Epithelial cell of proximal tubule (primary cell): ENCODE measurements at places on chromosomes 16 and 17. TPM values are rescaled to one million over a fixed set of nuclear protein-coding genes. Genes with fewer than 3 reads are reported as not detected.

DNA sequence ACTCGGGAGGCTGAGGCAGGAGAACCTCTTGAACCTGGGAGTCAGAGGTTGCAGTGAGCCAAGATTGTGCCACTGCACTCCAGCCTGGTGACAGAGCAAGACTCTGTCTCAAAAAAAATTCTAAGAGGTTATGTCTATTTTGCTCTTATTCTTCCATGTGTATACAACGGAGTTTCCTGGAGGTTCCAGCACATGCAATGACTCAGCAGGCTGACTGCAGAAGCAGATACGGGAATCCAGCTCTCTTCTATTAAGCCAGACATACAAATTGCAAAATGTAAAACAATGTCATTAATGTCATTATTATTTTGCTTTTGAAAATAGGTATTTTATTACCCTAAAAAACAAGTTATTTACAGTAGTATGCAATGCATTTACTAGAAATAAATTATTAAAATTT is 18.4 kb downstream of the MIEF2 start:
- no peak for DNase-seq

DNA sequence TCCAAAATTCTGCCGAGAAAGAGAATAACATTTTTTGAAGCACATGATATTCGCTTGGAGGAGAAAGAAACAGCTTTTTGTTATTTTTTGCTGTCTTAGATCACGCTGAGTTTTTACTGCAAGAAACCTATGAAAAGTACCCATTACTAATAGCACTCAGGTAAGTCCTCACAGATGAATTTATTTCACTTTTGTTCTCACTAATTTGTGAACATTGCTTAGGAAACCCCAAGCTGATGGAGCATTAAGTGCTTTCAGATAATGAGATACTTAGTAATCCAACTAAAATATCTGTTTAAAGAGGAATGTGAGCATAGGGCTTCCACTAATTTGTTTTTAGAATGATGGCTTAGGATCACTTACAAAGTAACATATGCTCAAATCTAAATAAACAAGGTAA is 45.7 kb downstream of the MYO1D start:
- no peak for DNase-seq

DNA sequence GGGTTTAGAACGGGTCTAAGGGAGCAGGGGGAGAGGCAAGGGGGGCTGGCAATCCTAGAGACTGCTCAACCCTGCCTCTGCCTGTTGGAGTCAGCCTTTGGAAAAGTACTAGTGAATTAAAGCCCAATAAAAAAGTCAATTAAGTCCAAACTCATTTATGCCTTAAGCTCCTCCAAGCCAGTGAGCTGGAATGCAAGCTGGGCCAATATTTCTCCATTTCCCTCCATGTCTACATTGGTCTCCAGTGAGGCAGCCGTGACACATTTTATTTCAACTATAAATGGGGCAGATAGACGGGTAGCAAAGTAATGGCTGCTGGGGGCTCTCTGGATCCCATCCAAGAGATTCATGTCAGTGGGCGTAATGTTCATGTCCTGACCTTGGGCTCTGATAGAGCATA is 144.0 kb downstream of the SPACA3 start:
- no peak for DNase-seq

- DNase-seq = peak; percentile 95
Measured at GRCh38 chr17:62819511-62820221, 11.6 kb upstream of the MARCHF10 start.

DNA sequence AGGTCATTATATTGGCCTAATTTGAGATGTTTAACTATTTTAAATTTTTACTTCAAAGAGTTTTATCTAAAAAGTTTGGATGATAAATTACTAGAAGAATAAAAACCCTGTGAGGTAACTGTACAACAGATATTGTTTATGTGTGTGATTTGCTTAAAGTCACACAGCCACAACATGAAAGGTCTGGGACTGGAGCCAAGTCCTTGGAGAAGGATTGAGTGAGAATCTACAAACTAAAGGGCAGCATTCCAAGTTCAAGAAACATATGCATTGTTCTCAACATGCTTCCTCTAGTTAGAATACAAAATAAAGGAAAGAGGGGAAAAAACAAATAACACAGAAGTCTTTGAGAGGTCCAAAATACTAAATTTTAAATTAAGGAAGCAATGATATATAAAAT is 131.5 kb upstream of the MON1B start:
- DNase-seq = no peak

- no peak for DNase-seq
Measured at GRCh38 chr16:5604770-5605169, 507.2 kb upstream of the EEF2KMT start.

- no peak for DNase-seq
Measured at GRCh38 chr17:40017422-40018080, 2.3 kb downstream of the CSF3 start.

GRCh38 chr17:69235338-69236058 is 6.9 kb upstream of the ABCA10 start:
- DNase-seq = peak; percentile 33

- no peak for DNase-seq
Measured at GRCh38 chr16:56594292-56594619, 4.9 kb downstream of the MT3 start.

- DNase-seq = no peak
Measured at GRCh38 chr16:28592979-28593553, 3.8 kb downstream of the SULT1A2 start.

DNA sequence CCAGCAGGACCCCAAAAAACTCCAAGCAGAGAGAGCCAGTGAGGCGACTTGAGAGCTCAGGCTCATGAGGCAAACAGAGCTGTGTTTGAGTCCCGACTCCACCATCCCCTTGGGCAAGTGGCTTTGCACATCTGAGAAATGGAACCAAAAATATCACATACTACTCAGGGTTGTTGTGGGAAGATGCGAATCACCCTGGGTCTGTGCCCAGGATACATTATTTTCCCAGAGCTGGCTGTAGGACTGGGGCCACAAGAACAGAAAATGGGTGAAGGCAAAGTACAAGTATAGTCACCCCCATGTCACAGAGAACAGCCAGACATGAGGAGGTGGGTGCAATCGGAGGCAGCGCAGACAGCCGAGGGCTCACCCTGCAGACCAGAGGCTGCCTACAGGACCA is 127.3 kb downstream of the GAS7 start:
- DNase-seq = no peak

GRCh38 chr17:13594762-13595598 is 6.7 kb downstream of the HS3ST3A1 start:
- DNase-seq = no peak

DNA sequence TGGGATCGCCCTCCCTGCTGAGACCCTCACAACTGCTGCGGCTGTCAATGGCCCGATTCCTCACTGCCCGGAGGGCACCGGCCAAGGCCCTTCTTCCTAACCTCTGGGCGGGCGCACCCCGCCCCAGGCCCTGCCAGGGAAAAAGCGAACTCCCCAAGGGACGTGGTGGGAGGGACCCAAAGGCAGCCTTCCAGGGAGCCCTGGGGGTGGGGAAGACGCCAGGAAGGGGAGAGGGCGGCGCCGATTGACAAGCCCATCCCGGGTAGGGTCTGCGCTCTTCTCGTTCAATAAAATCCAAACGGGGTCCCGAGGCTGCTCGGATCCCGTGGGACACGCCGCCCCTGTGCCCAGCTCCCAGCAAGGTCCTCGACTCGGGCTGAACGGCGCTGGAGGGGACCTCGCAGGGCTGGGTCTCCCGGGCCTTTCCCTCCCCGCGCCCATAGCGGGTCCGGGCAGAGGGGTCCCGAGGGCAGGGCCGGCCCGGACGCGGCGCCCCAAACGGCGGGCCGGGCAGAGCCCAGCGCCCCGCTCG is 416 bp downstream of the KIFC3 start:
- DNase-seq = no peak

DNA sequence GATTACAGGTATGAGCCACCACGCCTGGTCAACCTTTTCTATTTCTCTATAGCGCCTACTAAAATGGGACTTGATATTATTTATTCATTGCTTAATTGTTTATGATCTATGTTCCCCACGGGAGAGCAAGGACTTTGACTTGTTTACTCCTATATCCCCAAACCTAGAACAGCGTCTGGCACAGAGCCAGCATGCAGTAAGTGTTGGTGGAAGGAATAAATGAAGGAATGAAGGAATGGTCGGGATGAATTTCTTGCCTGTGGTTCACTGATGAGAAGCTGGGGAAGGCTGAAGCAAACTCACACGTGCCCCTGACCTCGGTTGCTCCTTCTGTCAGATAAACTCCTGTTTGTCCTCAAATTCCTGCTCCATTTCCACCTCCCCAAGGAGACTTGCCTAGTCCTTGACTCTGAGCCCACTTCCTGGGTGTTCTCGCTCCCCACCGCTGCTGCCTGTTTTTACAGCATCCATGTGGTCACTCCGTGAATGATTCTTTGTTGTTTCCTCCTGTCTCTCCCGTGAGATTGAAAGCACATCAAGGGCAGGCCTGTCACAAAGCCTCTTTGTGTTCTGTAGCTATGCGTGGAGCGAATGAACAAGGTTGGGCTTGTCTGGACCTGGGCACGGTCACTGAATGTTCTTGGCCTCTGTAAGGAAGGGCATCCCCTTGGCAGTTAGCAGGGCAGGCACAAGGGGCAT is 17.3 kb downstream of the C17orf100 start:
- DNase-seq = no peak

DNA sequence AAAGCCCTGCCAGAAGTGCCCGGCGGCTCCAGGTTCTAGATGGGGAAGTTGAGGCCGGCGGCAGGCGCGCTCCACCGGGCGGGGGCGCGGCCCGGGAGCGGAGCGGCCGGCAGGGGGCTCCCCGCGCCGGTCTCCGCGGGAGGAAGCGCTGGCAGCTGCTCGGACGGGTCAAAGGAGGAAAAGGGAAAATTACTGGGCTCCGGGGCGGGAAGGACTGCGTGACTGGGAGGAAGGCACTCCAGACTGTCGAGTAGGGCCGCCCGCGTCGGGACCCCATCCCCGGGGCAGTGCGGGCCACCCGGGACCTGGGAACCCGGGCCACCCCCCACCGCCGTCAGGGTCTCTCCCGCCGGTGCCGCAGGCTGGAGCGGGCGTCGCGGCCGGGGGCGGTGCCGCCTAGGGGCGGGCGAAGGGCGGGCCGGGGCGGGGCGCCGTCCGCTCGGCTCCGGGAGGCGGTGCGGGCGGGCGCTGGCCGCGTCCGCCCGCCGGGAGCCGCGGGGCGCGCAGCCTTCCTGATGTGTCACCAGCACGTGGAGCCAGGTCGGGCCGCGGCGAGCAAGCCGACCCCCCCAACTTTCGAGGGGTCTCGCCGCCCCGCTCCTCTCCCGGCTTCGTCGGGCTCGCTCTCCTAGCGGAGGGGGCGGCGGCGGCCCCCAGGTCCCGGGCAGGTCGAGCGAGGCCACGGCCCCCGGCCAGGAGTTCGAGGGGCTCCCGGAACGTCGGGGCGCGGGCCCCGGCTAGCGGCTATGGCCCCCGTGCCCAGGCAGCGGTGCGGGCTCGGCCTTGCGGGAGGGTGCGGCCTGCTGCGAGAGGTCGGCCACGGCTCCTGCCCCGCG is 167.5 kb downstream of the RAB11FIP4 start:
- no peak for DNase-seq

GRCh38 chr17:19368229-19368628 is 5.7 kb upstream of the B9D1 start:
- no peak for DNase-seq

DNA sequence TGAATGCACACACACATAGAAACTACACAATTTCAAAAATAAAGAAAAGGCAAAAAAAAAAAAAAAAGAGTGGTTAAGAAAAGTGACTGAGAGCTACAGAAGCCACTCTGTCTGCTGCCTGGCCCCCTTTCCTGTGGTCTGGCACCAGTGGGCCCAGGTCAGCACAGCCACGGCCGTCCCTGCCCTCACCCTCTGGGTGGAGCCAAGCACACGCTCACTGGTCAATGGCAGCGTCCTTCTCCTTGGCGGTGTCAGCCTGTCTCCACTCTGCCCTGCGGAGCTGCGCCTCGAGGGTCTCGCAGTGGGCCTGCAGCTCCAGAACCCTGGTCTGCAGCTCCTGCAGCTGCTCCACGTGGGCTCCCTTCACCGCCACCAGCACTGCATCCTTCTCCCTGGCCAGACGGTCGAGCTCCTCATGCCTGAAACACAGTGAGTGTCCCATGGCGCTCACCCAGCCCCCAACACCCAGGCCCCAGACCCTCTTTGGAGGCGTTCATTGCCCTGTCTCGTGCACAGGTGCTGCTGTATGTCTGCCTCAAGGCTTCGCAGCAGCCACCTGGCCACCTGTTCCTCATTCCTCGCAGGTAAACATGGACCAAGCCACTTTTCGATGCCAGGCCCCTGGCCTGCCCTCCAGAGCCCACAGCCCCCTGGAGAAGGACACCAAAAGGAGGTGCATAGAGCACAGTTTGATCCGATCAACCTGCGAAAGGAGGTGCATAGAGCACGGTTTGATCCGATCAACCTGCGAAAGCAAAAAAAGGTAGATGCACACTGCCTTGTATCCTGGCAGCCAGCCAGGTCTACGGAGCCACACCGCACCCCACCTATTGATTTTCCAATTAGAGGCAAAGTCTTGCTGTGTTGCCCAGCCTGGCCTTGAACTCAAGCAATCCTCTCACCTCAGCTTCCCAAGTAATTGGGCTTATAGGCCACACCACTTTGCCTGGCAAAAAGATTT is 24.4 kb downstream of the CCDC57 start:
- DNase-seq = no peak

- no peak for DNase-seq
Measured at GRCh38 chr16:278863-279366, 1.5 kb upstream of the ARHGDIG start.

- no peak for DNase-seq
Measured at GRCh38 chr17:82775001-82775823, 23.3 kb downstream of the TBCD start.

DNA sequence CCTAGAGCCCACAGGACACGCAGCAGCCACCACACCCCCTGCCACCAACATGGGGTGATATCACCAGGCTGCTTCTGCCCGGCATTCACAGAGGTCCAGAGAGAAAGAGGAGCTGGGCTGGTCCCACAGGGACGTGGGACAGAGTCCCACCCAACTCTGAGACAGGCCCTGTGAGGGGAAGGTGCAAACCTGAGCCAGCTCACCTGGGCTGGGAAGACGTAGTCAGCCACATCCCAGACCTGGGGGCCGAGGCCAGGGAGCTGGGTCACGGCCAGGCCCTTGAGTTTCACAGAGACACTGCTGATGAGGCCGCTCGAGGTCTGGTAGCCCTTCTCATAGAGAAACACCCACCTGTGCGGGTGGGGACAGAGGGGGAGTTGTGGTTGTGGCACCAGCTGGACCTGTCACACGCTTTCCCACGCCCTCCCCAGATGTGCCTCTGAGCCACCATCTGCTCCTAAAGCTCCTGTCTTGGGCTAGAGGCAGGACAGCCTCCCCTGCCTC is 11.2 kb downstream of the P2RX1 start:
- DNase-seq = no peak

Gene TTYH2
- 0.29 and 1.2 TPM in 2 replicates for total RNA-seq

Gene AOC2
- 0.22 TPM in 1 of 2 replicates, not detected in the other for total RNA-seq

Gene CHST5
- not detected in 2 replicates for total RNA-seq

Gene ALOX12B
- 0.35 TPM in 1 of 2 replicates, not detected in the other for total RNA-seq

Gene ZNF821
- total RNA-seq = 6.4 and 17.6 TPM in 2 replicates

Gene TMEM235
- total RNA-seq = not detected in 2 replicates

Gene RIPOR1
- 44.5 and 74.9 TPM in 2 replicates for total RNA-seq

Gene HOXB3
- 22.6 and 49.9 TPM in 2 replicates for total RNA-seq

Gene OR1D5
- total RNA-seq = not detected in 2 replicates

Gene MPO
- not detected in 2 replicates for total RNA-seq

Gene CCL4L2
- total RNA-seq = not detected in 2 replicates

Gene FMNL1
- total RNA-seq = 5.1 and 5.7 TPM in 2 replicates
